ENCODE measurements at places on chromosomes 16 and 17.
A peak's percentile ranks its signal among the peaks of the same experiment; 100 is the strongest.

DNA sequence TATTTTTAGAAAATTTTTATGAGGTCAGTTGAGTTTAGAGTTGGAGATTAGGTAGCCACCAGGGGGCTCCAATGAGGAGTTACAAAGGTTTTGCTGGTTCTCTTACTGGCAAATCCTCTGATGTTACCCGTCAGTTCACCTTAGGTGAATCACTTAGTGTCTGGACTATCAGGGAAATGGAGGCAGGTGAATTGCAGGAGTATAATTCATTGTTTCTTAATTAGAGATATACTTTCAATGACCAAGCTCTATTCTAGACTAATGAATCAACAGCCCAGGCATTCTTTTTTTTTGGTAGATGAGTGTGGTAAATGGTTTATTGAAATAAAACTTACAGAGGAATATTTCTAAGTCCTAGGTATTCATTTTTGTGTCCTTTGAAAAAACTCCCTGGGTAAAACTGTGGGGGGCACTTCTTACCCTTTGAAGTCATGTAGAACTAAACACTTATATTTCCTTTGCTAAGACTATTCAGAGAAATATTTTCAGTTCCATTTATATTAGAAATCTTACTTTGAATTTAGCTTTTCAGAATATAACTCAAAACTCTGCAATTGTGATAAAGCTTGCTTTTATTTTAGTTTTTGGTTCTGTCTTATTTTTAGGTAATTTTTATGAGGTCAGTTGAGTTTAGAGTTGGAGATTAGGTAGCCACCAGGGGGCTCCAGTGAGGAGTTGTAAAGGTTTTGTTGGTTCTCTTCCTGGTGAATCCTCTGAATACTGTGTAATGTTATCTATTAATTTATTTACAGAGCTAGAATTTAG is 17.7 kb downstream of the PSMD11 start:
- DNase-seq: peak; percentile 60

DNA sequence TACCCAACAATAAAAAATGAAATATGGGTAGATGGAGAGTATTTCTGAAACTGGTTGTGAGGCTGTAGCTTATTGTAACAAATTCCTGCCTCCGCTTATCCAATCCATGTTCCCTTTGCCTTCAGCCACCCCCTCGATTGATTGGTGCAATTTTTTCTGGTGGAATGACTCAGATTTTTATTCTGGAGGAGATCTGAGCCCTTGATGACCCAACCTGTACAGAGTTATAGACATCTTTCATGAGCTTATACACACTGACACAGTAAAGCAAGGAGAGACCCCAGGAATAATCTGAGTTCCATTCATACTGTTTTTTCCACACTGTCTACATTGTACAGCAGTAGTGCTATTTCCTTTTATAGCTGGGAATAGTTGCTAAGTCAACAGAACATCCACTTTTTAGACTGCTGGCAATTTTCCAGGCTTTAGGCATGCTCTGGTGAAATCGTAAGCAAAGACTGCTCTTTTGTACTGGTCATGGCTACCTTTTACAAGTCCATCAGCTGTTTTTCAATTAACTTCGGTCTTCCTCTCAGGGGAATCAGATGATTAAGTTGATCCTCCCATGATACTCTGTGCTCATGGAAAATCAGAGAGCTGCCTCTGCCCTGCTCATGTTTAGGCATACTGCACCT is 30.1 kb downstream of the CCL4 start:
- no peak for DNase-seq

- DNase-seq: no peak
Measured at GRCh38 chr17:80649672-80650330, 105.2 kb downstream of the RPTOR start.

DNA sequence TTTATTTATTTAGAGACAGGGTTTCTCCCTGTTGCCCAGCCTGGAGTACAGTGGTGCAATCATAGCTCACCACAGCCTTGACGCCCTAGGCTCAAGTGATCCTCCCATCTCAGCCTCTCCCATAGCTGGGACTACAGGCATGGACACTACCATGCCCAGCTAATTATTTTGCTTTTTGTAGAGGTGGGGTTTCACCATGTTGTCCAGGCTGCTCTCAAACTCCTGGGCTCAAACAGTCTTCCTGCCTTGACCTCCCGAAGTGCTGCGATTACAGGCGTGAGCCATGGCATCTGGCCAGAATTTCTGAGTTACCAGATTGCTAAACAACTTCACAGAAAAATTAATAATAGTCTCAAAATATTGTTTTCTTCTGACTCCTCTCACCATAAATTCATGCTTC is 21.7 kb downstream of the MOSMO start:
- DNase-seq: no peak

DNA sequence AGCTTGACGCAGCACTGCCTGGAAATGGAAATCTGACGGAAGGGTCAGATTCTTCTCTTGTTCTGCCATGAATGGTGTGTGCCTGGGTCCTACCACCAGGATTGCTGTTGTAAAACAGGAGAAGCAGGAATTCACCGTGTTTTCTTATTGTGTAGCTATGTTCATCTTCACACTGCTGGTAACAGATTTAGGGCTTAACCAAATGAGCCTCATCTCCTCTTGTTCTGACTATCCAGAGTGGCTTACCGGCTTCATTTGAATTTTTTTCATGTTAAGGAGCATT is 97.3 kb upstream of the CHMP6 start:
- DNase-seq: no peak
